Fibroblast of skin of left biceps (primary cell): ENCODE measurements at places on chromosomes 3 and 15.

DNA sequence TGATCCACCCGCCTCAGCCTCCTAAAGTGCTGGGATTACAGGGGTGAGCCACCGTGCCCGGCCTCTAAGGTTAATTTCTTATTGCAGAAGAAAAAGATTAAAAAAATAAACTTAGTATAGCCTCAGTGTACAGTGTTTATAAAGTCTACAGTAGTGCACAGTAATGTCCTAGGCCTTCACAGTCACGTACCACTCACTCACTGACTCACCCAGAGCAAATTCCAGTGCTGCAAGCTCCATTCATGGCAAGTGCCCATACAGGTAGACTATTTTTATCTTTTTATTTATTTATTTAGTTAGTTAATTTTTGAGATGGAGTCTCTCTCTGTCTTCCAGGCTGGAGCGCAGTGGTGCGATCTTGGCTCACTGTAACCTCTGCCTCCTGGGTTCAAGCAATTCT, 3.2 kb upstream of the FLNB start:
- no peak for DNase-seq

GRCh38 chr3:181955566-181955965, 243.8 kb downstream of the SOX2 start:
- no peak for DNase-seq

DNA sequence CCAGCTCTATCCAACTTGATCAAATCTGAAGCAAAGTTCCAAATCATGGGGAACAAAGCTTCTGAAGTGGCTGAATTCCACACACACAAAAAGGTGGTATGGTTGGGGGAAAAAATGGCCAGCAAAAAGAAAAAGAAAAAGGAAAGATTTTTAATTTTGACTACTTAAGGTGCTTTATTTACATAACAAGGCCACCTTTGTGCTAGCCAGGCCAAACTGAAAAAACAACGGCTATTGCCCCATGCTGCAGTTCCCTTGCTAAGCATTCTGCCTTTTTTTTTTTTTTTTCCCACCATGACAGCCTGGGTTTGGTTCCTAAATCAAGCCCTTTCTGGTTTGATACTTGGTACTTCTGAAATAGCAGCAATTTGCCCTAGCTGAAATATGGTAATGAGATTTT, 66.5 kb upstream of the DAZL start:
- DNase-seq, result no peak

- no peak for DNase-seq
Measured at GRCh38 chr3:38684546-38684945, 35.1 kb upstream of the SCN5A start.

- DNase-seq, result no peak
Measured at GRCh38 chr3:140378571-140379340, 299.1 kb upstream of the TRIM42 start.
